ENCODE measurements at places on chromosomes 12 and 14.
A peak's percentile ranks its signal among the peaks of the same experiment; 100 is the strongest.

- no peak for DNase-seq
These were observed 110.6 kb upstream of the RPH3A start for GRCh38 chr12:112680993-112681392.

- no peak for DNase-seq
These were observed 154.9 kb upstream of the PWP1 start for GRCh38 chr12:107530701-107531100.

DNA sequence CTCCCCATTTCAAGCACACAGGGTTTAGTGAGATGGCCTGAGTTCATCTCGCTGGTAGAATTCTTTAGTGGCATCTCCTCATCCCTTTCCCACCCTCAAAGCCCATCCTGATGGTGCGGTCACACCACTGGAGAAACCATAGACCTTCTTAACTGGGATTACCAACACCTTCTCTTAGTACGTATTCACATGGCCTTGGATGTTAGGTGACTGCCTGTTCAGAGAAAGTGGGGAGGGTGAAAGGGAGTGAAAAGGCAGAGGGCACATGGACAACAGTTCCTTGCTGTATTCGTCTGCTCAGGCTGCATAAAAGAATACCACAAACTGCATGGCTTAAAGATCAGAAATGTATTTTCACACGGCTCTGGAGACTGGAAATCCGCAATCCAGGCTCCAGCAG is 306.1 kb downstream of the ZFP36L1 start:
- DNase-seq, result no peak

- DNase-seq, result peak; percentile 5
These were observed 24.3 kb upstream of the HSPB8 start for GRCh38 chr12:119154435-119154818.

GRCh38 chr14:104678346-104678745 is 11.1 kb upstream of the INF2 start:
- peak; percentile 49 for DNase-seq

DNA sequence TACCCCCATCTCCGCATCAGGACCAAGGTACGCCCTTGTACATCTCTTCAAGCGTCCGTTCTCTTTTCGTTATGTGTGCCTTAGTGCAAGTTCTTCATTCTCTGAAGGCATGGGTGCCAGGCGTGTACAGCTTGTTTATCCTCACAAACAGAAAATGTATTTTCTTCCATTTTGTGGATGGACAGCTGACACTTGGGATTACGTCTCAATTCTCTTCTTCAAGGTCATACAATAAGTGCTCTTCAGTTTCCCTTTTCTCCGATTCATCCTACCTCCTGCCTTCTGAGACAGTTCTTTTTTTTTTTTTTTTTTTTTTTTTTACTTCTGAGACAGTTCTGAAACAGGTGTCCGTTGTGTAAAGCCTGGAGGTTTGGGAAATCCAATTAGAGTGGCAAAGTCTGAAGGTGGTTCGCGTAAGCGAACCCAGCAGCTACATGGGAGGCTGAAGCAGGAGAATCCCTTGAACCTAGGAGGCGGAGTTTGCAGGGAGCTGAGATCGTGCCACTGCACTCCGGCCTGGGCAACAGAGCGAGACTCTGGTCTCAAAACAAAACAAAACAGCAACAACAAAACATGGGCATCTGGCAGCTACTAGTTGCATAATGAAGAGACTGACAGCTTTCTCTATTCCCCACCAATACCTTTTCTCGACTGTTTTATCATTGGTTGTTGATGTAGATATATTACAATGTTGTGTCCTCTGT is 734 bp downstream of the COX6A1 start:
- no peak for DNase-seq

- DNase-seq, result no peak
These were observed 297.0 kb downstream of the PRKD1 start for GRCh38 chr14:29630566-29631160.

All from ELR (cell line).